ENCODE measurements at places on chromosomes 12 and 14.

- DNase-seq, result no peak
Measured at GRCh38 chr14:51707327-51707726, 55.6 kb downstream of the FRMD6 start.

DNA sequence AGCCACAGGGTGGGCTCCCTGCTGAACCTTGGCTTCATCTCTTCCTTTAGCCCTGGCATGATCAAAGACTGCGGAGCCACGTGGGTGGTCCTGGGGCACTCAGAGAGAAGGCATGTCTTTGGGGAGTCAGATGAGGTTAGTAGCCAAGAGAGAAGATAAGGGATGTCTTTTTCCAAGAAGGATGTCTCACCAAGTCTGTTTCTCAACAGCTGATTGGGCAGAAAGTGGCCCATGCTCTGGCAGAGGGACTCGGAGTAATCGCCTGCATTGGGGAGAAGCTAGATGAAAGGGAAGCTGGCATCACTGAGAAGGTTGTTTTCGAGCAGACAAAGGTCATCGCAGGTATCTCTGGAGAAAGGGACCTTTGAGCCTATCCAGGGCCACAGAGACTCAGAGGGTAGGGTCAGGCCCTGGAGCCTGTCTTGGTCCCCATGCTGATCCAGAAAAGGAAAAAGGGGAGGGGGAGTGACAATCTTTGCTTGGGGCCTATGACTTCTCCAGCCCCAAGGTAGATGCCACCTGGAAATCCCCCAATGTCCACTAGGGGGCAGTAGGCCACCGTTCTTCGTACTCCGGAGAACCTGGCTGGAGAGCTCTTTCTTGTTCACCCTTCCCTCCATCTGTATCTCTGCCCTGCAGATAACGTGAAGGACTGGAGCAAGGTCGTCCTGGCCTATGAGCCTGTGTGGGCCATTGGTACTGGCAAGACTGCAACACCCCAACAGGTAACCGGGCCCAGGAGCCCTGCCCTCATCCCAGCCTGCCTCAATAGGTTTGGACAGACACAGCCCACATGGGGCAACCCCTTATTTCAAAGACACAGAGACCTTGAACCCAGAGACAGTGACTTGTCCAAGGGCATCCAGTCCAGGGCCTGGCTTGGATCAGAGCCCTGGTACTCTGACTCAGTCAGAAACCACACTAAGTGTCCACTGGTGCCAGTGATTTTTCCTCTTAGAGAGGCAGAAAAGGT is 2.0 kb downstream of the TPI1 start:
- peak; percentile 78 for DNase-seq

GRCh38 chr14:54728700-54729527 is 162.0 kb downstream of the SAMD4A start:
- no peak for DNase-seq

DNA sequence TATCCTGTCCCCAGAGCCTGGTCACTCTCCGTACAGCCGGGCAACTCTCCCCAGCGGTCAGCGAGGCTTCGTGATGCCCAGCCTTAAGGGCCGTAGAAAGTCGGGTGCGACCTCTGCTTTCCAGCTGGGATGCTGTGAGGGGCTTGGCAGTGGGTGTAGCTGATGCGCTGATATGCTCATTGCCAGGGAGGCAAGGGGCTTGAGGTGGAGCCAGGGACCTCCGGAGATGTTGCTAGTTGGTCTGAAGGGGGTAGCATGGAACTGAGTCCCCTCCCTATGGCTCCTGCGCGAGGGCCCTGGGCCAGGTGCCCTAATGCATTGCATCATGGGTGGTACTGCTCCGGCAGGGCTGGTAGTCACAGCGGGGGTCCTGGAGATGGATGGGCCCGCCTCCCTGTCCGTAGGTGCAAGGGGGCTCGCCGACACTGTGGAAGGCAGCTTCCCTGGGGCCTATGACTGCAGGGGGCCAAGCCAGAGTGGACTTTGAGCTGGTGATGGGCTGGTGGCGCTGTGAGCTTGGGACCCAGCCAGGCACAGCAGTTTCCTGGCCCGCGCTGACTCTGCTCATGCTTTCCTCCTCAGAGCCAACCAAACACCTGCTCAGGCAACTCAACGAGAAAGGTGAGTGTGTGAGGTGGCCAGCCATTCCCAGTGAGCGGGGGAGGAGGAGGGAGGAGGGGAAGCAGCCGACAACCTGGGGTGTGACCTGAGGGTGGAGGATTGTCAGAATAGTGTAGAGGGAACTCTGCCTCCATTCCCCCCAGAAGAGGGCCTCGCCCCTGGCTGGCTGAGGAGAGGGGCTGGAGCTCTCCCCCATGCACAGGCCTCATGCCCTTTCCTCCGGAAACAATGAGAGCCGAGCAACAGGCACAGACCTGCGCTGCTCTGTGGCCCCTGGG is 32.3 kb downstream of the PLEKHG3 start:
- DNase-seq, result no peak

- DNase-seq, result no peak
Measured at GRCh38 chr12:76556368-76556767, 3.2 kb downstream of the OSBPL8 start.

GRCh38 chr12:124582108-124582424 is 14.7 kb upstream of the NCOR2 start:
- no peak for DNase-seq

DNA sequence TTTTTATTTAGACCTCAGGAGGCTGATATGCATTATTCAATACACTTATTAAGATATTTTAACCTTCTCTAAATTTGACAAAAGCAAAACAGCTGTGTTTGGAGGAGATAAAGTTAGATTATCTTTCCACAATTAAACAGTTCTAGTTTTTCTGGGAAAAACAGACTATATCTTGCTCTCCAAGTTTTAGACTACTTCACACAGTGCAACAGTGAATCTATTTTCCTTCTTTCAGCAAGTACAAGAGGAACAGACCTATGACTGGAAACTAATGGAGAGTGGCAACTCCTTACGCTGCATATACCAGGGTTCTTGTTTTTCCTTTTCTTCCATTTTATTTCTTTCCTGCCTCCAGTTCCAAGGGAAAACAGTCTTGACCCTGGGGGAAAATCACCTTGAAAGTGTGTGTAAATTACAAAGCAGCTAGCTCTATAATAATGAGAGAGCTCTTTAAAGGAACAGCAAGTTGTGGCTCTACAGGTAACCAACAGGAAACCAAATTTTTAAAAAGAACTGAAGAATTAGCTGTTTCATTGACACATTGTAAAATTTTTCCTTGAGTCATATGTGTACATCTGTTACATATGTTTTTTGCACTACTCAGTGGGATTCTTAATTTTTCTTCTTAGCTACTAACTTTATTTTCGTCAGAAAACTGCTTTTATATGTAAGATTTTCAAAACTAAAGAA is 27.4 kb downstream of the DNM1L start:
- DNase-seq, result no peak

All from activated T-helper 1 cell treated with anti-CD3 and anti-CD28 coated beads, Interleukin-12 subunit alpha, Interleukin-12 subunit beta, Interleukin-2, Interleukin-4 antibody, amounts not matched to agents 30 ng/mL and 10 ng/mL and 1 ng/mL, durations not matched to agents 14 hours and 24 hours and 36 hours (primary cell).